Activated CD8-positive, alpha-beta memory T cell treated with anti-CD3 and anti-CD28 coated beads, Interleukin-2, amount 50 U/mL, for 48 hours (primary cell): ENCODE measurements at places on chromosomes 1 and 21.

DNA sequence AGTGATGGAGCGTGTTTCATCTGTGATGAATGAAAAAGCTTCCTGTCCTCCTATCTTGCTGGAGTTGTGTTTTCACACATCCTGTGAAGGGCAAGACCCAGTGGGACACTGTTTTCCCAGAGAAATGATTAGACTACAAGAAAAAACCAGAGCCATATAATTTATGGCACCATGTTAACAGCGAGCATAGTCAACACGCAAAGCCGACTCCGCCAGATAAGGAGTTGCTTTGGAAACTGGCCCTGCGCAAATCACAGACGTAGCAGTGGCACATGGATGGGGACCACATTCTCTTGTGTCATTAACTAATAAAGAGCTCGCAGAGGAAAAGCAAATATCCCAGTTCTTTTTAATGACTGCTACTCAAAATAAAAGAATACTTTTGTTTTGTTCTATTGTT, 471.2 kb upstream of the RUNX1 start:
- no peak for DNase-seq

DNA sequence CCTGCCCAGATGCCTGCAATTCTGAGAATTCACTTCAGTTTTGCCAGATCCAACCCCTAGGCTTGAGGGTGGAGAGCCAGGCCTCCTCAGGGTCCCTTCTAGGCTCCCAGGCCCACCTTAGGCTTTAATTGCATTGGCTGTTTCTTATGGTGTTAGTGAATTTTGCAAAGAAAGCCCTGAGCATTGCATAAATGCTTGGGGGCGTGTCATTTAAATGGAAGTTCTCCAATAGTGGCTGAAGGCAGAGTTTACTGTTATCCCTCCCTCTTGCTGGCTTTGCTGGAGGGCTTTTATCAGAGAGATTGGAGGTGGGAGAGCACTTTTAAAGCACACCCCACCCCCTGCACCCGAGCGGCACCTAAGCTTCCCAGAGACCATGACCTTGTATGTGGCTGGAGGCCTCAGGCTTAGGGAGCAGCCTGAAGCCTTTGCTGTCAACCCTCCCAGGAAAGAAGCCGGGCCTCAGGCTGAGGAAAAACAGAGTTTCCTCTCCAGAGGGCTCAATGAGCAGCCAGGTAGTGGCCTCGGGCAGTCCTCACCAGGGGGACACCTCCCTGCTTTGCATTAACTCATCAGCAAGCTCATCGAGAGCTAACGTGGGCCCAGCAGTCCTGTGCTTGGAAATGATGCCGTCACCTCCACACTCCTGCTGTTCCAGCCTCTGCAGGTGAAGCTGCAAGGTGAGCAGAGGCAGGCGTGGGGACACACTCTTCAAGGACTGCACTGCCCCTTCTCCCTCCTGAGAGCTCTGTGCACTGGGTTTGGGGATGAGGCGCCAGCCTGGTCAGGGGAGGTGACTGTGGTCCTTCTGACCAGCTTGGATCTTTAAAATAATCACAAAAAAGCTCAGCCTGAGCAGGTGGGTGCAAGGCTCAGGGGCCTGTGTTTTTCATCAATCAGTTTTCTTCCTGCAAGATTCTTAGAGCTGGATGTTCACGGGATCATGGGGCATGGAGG, 58.0 kb downstream of the STUM start:
- DNase-seq: no peak

- no peak for DNase-seq
Observed at GRCh38 chr1:43199093-43199726, 27.1 kb downstream of the CFAP57 start.

GRCh38 chr1:231634323-231635013, 7.9 kb downstream of the DISC1 start:
- DNase-seq: no peak

DNA sequence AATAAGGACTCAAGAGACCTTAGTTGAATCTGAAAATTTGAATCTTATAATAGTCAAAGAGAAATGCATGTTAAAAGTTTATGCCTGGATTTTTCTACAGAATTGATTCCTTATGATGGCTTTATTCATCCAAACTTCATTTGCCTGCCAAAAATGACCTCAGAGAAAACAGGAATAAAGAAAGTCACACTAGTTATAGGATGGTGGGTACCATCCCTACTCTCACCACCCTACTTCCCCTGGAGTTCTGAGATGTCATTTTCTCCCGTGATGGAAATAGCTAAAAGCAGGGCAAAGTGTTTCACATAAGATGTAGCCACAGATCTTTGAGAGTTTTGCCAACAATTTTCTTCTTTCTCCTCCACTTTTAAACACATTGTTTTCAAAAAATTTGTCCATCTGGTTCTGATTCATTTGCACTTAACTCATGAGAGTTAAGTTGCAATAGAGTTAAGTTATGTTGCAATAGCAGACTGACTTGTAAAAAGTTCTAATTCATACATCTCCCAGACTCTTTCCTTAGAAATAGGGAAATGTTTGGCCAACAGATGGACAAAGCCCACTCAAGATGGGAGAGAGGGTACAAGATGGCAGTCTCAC, 384.6 kb downstream of the PLPP3 start:
- DNase-seq: no peak

GRCh38 chr1:21821385-21822019, 9.4 kb downstream of the LDLRAD2 start:
- DNase-seq: no peak

- DNase-seq: no peak
Observed at GRCh38 chr1:110012100-110012780, 22.2 kb upstream of the STRIP1 start.

DNA sequence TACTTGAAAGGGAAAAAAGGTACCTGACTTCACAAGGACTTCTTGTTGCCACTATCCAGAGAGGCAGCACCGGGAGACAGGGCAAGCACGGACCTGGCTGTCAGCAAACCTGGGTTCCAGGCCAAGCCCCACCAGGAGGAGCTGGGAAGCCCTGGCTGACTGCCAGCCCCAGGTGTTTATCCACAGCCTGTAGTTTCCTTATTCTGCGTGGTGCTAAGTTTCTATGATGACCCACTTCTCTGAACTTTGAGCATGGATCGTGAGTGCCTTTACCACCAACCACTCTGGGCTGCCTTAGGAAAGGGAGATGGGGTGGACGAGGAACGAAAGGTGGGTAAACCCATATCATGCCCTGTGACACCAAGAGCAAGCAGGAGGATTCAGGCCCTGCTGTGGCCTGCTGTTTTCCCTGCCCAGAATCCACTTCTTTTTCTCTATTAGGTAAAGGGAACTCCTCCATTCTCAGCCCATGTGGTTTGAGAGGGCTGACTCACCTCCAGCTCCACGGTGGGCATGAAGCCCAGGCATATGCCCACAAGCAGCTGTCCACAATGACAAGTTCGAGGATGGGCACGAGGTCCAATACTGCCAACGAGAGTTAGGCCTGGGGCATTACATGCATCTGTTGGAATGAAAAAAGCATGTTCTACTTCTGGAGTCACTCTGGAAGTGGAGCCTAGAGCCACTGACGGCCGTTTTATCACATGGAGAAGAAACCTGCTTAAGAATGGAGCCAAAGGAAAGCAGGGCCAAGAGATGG, 20.3 kb downstream of the TSPAN2 start:
- no peak for DNase-seq
